Hematopoietic multipotent progenitor cell treated with erythropoietin and hydrocortisone succinate and interleukin-3 and kit ligand, for 15 days (in vitro differentiated cells): ENCODE measurements at places on chromosomes 12 and 14.

DNA sequence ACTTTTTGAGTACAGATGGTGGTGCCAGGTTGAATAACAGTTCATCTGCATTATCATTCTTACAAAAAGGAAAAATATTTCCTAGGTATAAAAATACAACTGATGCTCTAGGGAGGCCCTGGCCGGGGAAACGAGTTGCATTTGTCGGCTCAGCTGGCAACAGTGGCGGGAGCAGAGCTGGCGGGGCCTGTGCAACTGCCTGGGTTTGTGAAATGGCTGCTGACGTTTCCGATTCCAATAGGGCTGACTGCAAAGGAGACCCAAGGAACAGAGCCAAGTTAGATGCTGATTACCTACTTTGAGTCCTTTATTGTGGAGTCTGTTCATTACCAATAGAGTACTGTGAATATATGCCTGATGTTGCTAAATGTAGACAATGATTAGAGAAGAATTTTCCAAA is 25.8 kb upstream of the PHLDA1 start:
- no peak for DNase-seq

GRCh38 chr12:52255926-52256583 is 18.4 kb upstream of the KRT86 start:
- DNase-seq, result no peak

- peak; percentile 74 for DNase-seq
Observed at GRCh38 chr14:24365600-24366412, 2.2 kb upstream of the NFATC4 start.

- no peak for DNase-seq
Observed at GRCh38 chr14:90697132-90697531, 119.1 kb downstream of the TTC7B start.

- DNase-seq, result no peak
Observed at GRCh38 chr14:105742531-105742848, 216.1 kb downstream of the TMEM121 start.
